ENCODE measurements at places on chromosomes 1 and 21. TPM values are rescaled to one million over a fixed set of nuclear protein-coding genes. Genes with fewer than 3 reads are reported as not detected.

GRCh38 chr1:17434601-17435000, 4.9 kb downstream of the RCC2 start:
- no peak overlapping the region for H3K27ac ChIP-seq
- H3K4me3 ChIP-seq: no peak overlapping the region
- no peaks in the 10 kb centered on the region for H3K27me3 ChIP-seq
- H3K36me3 ChIP-seq: no peaks in the 10 kb centered on the region
- DNase-seq: no peak

DNA sequence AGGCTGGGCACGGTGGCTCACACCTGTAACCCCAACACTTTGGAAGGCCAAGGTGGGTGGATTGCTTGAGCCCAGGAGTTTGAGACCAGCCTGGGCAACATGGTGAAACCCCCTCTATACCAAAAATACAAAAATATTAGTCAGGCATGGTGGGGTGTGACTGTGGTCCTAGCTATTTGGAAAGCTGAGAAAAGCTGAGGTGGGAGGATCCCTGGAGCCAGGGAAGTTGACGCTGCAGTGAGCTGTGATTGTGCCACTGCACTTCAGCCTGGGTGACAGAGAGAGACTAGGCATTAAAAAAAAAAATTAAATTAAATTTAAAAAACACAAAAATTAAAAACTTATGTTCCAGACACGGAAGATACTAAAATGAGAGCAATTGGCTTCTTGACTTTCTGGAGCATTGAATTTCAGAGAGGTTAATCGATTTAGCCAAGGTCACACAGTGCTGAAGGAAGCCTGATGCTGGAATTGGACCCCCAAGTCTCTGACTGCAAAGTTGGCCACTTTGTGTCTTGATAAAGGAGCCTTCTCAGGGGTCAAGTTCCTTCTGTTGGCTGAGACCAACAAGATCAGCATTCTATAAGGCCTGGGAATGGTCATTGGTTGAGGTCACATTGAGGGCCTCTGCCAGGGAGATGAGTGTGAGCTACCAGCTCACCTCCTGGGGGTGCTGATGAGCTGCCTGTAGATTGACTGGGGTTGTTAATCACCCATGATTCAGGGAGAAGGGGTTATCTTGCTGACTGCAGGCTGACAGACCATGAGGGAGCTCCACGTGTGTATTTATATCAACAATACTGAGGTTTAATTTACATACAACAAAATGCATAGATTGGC, 54.3 kb downstream of the RPS6KA1 start:
- no peak overlapping the region for H3K27ac ChIP-seq
- H3K4me1 ChIP-seq: no peaks in the 10 kb centered on the region
- no peak overlapping the region for H3K4me3 ChIP-seq
- H3K27me3 ChIP-seq: no peaks in the 10 kb centered on the region
- H3K36me3 ChIP-seq: no peaks in the 10 kb centered on the region

DNA sequence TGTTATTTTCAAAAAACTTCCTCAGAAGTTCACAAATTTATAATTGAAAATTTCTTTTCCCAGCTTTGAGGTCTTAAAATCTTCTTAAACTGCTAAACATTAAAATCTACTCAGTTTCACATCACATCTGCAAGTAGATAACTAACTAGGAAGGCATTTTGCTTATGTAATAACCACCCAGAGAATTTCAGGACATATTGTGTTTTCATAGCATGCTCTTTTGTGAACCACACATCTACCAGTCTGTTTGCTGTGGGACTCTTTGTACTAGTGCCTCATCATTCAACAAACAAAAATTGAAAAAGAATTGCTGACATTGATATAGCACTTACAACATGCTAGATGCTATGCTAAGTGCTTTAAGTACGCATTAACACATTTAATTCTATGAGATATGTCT, 31.6 kb upstream of the C1orf146 start:
- H3K4me3 ChIP-seq: no peak overlapping the region
- no peaks in the 10 kb centered on the region for H3K4me1 ChIP-seq
- no peak for DNase-seq
- no peaks in the 10 kb centered on the region for H3K27me3 ChIP-seq
- no peaks in the 10 kb centered on the region for H3K36me3 ChIP-seq

Gene MYBPHL
- not detected for total RNA-seq

DNA sequence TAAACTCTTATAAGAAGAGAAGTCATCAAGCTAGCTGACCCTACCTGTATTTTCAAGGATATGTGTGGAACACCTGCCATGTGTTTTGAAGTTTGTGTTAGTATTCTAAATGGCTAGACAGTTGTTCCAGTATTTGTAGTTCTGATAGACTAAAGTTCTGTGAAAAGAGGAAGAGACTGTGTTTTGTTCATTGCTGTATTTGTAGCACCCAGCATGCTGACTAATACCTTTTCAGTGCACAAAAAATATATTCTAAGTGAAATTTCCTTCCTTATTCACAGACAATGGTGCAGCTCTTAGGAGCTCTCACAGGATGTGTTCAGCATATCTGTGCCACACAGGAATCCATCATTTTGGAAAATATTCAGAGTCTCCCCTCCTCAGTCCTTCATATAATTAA, 8.2 kb upstream of the METTL18 start:
- no peak for DNase-seq
- H3K36me3 ChIP-seq: peaks cover 11% of the 10 kb centered on the region
- no peak overlapping the region for H3K4me3 ChIP-seq
- H3K27ac ChIP-seq: no peak overlapping the region

DNA sequence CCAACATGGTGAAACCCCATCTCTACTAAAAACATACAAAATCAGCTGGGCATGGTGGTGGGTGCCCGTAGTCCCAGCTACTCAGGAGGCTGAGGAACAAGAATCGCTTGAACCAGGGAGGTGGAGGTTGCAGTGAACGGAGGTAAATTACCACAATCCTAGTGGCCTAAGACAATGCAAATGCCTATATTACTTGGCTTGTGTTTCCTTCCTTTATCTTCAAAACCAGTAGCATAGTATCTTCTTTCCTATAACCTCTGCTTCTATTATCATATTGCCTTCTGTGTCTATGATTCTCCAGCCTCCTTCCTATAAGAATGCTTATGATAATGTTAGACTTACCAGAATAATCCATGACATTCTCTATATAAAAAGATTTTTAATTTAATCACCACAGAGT, 156.2 kb upstream of the RGS18 start:
- H3K27ac ChIP-seq: no peak overlapping the region
- H3K4me1 ChIP-seq: no peaks in the 10 kb centered on the region
- no peaks in the 10 kb centered on the region for H3K27me3 ChIP-seq
- no peaks in the 10 kb centered on the region for H3K36me3 ChIP-seq
- no peak overlapping the region for H3K4me3 ChIP-seq

All from neural progenitor cell (in vitro differentiated cells).